ENCODE measurements at places on chromosomes 5 and 9.

GRCh38 chr5:7412409-7412808 is 16.5 kb downstream of the ADCY2 start:
- no peak for DNase-seq

DNA sequence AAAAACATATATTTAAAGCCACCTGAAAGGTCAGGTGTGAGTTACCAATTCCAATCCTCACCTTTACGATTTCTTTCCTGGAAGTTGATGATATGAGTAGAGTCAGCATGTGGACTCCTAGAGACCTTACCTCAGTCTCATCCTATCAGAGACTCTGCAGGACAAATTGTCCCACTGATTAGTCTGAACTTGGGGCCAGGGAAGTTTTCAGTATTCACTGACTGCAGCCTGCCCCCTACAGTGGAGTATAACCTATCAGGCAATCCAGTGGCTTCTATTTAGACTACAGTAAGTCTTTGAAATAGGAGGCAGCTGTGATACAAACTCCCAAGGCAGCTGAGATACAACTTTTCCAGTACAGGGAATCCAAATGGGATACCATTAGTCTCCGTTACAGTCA is 449.4 kb upstream of the CDH10 start:
- DNase-seq, result no peak

GRCh38 chr5:55742778-55743177 is 4.9 kb downstream of the DDX4 start:
- no peak for DNase-seq

- DNase-seq, result no peak
Measured at GRCh38 chr9:73219985-73220626, 68.4 kb downstream of the ANXA1 start.

- no peak for DNase-seq
Measured at GRCh38 chr9:137390553-137391410, 32.2 kb downstream of the EXD3 start.

- DNase-seq, result no peak
Measured at GRCh38 chr9:105218673-105219072, 25.8 kb upstream of the SLC44A1 start.

- DNase-seq, result no peak
Measured at GRCh38 chr5:135232958-135233357, 166.1 kb downstream of the MACROH2A1 start.

GRCh38 chr5:65825408-65826328 is 100.7 kb upstream of the ERBIN start:
- peak; percentile 6 for DNase-seq

DNA sequence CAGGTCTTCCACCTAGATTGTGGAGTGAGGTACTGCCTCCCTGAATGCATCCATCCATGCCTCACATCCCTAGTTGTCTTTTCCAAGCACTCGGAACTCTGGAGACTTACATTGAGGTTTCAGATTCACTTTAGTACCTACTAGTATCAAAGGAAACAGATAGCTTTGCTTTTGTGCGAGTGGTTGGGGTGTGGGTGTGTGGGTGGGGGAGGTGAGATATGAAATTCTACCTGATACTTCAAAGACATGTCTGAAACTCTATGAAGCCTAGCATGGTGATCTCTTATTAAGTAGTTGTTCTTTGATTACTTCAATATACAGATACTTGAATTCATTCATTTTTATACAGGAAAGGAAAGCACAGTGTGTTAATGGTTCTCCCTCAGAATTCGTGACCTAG is 64.4 kb downstream of the MCCC2 start:
- no peak for DNase-seq

DNA sequence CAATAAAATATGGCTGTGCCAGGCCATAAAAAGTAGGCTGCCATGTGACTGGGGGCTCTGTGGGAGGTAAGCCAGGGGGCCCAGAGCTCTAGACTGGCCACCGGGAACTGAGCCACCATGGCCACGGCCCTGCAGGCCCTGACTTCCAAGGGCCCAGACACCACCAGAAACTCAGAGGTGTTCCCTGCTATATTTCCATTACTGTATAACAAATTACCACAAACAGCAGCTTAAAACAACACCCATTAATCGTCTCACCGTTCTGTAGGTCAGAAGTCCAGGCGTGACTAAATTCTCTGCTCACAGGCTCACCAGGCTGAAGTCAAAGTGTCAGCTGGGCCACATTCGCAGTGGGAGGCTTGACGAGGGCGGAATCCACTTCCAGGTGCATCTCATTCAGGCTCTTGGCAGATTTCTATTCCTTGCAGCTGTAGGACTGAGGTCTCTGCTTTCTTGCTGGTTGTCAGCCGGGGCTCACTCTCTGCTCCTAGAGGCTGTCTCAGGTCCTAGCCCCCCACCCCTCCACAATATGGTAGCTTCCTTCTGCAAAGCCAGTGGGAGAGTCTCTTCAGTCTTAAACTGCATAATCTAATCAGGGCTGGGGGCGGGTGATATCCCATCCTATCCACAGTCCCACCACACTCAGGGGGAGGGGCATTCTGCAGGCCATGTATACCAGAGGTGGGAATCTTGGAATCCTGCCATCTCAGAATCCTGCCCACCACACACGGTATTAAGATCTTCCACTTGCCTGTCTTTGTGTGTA is 125.4 kb downstream of the C5orf15 start:
- no peak for DNase-seq

GRCh38 chr5:61394793-61395192 is 62.7 kb downstream of the ZSWIM6 start:
- no peak for DNase-seq

DNA sequence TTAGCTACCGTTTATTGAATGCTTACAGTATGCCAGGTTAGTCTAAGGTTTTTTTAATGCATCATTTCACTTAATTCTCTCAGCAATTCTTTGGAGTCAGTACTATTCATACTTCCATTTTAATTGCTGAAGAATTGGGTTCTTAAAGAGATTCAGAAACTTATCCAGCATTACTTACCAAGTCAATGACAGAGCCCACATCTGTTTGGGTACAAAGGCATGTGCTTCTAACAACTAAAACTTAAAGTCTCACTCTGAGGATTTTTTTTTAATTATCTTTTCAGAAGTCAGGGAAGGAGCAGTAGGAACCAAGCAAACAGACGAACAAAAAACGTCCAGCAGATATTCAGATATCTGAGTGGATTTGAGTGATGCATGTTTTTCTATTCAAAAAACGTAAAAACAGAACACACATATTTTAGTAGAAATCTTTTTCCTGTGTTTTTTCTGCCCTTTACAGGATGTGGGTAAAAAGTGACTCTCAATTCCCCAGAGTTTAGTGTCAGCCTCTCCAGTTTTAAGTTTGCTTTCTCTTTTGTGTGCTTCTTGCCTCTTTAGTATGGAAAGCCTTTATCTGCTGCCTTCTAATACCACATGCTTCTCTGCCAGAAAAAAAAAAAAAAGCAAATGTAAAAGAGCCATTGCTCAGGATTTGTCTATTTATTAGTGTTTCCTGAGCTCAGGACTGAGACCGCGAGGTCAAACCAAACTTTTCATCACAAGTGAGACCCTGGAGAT is 118.0 kb downstream of the PRKACG start:
- DNase-seq, result no peak

DNA sequence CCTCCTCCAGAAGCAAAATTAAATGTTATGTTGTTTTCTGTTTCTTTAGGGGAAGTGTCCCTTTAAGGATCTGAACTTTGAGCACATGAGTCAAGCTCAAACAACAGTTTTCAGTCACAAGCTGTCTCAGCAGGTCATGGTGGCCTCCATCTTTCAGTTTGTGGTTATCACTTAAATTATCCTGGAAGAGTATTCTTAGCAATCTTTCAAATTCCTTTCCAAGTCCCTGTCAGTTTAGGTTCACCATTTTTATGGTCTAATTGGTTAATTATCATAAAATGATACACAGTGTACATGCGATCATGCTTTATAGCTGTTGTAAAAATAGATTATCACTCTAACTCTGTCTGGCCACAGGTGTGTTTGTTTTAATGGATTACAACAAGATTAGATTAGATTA is 43.1 kb upstream of the SELENOP start:
- no peak for DNase-seq

DNA sequence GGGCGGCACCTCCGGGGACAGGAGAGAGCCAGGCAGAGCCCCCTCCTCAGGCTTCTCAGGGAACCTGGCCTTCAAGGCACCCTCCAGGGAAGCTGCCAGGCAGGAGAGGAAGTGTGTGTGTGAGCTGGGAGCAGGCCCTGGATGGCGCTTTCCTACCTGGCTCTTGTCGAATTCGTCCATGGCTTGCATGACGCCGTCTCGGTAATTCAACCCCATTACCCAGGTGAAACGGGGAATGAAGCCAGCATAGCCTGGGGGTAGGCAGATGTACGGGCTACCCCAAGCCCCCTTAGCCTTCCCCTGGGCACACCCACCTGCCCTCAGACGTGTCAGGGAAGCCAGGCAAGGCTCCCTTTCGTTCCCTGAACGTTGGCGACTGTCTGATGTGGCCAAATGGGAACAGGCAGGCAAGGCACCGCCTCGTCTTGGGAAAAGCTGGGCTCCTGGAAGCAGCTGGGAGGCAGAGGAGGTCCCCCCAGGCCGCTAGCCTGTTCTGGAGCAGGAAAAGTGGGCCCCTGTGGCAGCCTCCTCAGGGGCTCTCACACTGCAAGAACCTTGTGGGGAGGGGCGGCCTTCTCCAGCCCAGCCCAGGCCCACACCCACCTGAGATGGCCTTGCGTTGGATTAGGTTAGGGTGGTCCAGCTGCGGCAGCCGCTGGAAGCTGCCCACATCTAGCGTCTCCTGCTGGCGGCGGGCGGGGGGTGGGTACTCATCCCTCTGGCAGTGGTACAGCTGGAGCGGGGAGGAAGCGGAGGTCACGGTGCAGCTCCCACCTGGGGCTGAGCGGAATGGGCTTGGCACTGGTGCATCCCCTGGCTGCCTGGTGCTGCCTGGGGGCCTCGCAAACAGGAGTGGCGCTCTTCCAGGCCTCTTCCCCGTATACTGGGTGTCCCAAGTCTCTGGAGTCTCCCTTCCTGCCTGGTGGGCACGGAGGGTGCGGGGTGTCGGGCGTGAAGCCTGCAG is 3.7 kb downstream of the TUBB4B start:
- no peak for DNase-seq

DNA sequence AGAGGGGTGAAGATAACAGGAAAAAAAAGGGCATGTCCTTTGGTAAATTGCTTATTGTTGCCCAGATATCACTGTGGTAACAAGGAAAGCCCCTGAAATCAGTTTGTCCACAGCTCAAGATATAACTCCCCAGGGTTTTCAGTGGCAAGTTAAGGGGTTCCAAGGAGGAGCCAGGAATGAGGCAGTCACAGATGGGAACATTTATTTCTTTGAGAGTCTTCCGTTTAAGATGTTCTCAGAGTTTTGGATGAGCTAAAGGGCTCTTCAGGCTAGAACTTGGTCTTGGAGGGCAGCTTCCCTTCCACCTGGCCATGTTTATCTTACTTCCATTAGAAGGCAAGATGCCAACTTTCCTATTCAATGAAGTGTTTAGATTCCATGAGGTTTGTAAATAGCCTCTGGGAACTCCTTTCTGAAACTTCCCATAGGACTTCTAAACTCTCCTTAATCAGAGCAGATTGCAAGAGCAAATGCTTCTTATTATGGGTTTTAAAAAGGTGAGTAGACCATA is 277.6 kb upstream of the TNC start:
- no peak for DNase-seq

DNA sequence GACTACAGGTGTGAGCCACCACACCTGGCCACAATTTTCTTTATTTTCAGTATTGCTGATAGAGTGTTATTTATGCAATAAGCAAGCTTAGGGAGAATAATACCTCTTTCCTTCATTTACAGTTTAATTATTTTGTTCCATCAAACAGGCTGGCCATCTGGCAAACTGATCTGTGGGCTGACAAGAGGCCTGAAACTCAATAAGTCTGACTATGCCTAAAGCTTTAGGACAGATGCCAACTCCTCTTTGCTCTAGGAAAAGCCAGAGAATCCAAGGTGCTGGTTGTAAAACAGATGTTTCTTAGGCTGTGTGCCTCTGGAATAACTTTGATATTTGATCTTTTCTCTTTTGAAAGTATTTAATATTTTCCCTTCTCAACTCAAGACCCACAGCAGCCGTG is 98.4 kb downstream of the TARS1 start:
- no peak for DNase-seq

- no peak for DNase-seq
Measured at GRCh38 chr9:7976856-7977255, 177.3 kb upstream of the DMAC1 start.

- no peak for DNase-seq
Measured at GRCh38 chr5:76081811-76082771, 1.1 kb upstream of the SV2C start.

- DNase-seq, result no peak
Measured at GRCh38 chr9:88976890-88977257, 14.4 kb upstream of the S1PR3 start.

Data from germinal center (tissue), 1 donor.